ENCODE measurements at places on chromosomes 11 and 22.

DNA sequence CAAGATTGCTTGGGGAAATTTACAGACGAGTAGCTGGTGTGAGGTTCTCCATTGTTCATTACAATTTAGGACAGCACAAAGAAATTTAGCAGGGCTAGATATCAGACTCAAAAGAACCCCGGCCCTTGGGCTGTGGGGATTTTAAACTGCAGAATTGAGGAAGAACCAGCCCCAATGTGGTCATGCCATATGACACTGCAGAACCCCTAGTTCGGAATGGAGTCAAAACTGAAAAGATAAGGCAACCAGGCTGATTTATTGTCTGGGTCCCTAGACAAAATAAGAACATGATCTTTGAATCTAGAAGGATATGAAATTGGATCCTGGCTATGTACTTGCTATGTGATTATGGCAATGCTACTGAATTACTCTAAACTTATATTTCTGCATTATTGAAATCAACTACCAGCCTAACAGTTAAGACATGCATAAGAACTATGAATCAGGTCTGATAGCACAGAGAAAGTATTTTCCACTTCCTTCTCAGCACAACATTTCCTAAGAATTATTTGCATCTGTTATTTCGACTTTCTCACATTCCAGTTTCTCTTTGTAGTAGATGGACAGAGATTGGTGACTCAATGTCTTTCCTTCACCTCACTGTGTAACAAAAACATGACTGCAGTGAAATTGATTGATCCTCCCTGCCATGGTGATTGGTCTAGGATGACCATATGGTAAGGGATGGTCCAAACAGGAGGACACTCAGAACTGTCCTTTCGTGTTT lies 13.2 kb downstream of the MMP3 start:
- no peak for DNase-seq

DNA sequence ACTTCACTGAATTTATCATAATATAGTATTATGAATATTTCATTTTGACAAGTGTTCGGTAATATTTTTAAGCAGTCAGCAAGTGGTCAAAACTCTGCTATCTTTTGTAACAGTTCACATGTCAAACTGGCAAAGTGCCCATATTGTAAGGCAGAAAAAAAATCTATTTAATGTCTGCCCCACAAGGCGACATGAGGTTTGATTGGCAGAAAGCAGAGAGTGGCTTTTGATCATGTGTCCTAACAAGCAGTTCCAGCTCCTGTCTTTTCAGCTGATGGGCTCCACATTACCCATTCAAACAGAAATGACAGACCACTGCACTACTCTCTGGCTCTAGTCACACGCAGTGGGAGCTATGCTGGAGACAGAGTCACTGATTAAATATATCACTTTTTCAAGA lies 59.0 kb downstream of the SOX6 start:
- no peak for DNase-seq

DNA sequence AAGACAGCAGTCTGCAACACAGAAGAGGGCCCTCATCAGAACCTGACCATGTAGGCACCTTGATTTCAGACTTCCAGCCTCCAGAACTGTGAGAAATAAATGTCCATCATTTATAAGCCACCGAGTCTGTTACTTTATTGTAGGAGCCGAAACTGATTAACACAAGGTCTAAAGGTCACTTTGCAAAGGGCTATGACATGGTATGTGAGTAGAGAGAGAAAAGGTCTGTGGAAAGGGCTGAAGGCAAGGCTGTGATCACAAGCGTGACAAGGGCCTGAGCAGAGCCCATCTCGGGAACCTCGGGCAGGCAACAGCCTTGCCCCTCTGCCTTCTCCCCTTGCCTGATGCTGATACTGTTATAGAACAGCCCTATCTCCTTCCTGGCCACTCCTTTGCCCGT lies 73.4 kb upstream of the TEAD1 start:
- DNase-seq = no peak

DNA sequence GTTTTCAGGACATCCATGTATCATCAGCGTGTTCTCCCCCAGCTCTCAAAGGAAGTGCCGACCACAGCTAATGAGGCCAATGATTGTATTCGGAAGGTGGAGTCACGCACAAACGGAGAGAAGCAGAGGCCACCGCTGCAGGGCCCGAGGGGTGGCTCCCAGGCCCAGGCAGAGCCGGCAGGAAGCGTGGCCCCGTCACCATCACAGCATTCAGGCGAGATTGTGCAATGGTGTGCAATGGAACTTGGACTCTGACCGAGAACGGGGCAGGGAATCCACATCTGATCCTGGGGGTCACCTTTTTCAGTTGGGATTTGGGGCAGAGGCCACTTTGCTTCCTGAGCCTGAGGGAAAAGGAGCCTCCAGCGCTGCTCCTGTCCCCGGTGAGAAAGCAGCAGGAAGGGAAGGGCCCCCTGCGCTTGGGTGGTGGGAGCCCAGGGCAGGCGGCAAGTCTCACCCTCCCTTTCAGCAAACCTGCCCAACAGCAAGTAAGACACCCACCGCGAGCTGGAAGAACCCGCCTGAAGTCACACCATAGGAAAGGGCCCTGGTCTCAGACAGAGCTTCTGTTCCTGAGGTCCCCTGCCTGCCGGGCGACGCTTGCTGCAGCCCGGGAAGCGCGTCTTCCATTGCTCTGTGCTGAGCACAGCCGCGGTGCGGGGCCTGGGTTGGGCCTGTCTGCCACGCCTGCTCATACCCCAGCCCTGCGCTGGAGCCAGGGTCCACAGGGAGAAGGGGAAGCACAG lies 1430.7 kb downstream of the BRD1 start:
- no peak for DNase-seq

- DNase-seq = no peak
These were observed 31.9 kb downstream of the MAML2 start for GRCh38 chr11:96311120-96311568.

DNA sequence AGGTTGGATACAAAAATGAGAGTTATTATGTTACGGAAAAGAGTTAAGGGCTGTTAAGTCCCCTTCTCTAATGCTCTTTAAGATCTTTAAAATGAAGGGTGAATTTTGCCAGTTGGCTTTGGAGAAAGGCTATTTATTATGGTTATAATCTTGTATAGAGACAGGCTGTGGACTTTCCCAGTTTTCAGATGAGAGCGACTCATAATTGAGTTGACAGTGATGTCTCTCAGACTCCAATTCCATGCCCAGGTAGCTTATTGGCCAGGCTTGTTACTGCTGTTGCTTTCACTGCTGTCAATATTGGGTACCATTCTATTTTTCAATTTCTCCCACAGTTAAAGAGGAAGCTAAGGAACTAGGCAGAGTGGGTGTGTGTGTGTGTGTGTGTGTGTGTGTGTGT lies 13.1 kb downstream of the ENDOD1 start:
- no peak for DNase-seq

- DNase-seq = no peak
These were observed 5.0 kb upstream of the MRPL11 start for GRCh38 chr11:66443602-66444001.

DNA sequence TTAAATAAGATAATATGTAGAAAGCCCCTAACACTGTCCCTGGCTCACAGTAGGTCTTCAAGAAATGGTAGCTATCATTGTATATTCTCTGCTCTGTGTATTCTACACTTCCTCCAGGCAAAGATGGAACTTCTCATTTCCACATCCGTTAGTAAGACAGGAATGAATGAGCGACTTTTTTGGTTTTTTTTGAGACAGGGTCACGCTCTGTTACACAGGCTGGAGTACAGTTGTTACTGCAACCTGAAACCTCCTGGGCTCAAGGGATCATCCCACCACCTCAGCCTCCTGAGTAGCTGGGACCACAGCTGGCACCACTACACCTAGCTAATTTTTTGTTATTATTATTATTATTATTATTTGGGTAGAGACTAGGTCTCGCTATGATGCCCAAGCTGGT lies 2.3 kb upstream of the CLPB start:
- no peak for DNase-seq

DNA sequence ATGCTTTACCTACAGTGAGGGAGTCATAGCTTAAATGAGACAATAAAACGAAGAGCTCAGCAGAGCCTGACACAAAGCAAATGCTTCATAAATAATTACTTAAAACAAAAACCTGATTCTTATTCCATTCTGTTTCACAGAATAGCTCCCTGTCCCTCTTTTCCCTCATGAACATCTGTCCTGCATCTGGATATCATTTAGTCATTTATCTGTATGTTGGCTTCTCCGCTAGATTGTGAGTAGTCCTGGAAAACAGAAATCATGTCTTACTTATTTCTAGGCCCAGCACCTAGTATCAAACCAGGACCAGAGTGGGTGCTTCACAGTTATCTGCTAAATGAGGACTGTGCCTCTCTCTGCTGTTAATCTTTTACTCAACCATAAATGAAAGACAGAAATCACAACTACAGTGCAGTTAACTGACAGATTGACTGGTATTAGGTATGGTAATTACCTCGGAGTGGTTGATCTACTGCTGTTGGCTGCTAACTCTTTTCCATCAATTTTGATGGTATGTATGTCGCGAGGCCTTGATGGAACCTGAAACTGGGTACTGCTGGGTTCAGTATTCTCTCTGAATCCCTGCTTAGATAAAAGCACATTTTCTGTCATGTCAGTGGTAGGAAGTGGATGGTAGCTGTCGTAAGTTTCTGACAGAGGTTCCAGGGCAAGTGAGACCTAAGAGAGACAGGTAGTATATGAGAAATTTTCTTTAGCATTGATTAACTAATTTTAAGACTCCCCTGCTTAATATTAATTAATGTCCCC lies 31.5 kb downstream of the C2CD3 start:
- no peak for DNase-seq
